Panc1 (cell line): ENCODE measurements at places on chromosomes 11 and 22. TPM values are rescaled to one million over a fixed set of nuclear protein-coding genes. Genes with fewer than 3 reads are reported as not detected.

- no peak for DNase-seq
Observed at GRCh38 chr11:20566591-20567434, 32.6 kb upstream of the SLC6A5 start.

GRCh38 chr11:26753723-26754504, 32.1 kb upstream of the SLC5A12 start:
- peak; percentile 13 for DNase-seq

- DNase-seq = peak; percentile 51
Observed at GRCh38 chr11:355581-356458, 13.5 kb upstream of the B4GALNT4 start.

- no peak for DNase-seq
Observed at GRCh38 chr11:2766166-2766565, 66.4 kb upstream of the KCNQ1OT1 start.

DNA sequence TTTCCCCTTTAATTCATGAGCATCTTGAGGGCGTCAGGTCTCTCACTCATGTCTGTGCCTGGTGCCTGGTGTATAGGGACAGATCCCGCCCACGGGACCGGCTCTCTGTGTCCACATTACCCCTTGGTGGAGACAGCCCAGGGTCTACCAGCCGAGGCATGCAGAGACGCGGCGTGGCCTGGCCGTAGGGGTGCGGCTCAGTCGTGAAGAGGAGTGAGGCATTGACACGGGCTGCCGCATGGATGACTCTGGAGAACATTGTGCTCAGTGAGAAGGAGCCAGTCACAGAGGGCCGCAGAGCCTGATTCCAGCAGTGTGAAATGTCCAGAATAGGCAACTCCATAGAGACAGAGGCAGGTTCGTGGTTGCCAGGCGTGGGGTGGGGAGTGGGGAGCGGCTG, 209.8 kb downstream of the TBC1D22A start:
- DNase-seq = no peak

- no peak for DNase-seq
Observed at GRCh38 chr11:46119352-46120216, 1.7 kb downstream of the PHF21A start.

DNA sequence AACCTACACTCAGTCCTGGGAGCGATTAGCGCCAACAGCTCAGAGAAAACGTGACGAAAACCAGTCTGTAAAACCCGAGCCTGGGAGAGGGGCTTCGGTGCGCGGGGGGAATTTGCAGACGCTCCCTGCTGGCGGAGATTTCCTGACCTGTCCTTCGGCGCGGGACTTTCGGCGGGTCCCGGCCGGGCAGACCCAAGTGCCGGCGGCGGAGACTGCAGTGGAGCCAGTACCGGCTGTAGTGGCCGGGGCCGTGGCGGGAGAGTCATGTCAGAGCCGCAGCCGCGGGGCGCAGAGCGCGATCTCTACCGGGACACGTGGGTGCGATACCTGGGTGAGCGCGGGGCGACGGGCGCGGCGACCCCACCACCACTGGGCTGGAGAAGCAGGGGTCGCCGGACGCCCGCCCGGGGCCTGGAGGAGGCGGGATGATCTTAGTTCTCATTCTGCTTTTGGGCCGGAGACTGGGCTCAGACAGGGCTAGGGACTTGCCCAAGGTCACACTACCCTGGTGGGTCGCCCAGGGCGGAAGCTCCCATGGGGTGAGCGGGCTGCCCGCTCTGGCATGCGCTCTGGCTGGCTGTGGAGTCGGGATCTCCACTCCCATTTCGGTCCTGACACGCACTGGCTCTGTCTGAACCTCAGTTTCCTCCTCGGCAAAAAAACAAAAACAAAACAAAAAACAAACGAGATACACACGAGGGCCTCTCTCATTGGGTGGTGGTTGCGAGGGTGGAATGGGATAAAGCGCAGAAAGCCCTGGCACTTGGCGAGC, at the start of gene MTFP1:
Gene MTFP1 (plus strand): TSS at position 153 of the 772 bp plus-strand sequence. CDS start 112 bp downstream, at position 265.
- DNase-seq = no peak

- DNase-seq = no peak
Observed at GRCh38 chr11:78606667-78607066, 32.0 kb upstream of the NARS2 start.

DNA sequence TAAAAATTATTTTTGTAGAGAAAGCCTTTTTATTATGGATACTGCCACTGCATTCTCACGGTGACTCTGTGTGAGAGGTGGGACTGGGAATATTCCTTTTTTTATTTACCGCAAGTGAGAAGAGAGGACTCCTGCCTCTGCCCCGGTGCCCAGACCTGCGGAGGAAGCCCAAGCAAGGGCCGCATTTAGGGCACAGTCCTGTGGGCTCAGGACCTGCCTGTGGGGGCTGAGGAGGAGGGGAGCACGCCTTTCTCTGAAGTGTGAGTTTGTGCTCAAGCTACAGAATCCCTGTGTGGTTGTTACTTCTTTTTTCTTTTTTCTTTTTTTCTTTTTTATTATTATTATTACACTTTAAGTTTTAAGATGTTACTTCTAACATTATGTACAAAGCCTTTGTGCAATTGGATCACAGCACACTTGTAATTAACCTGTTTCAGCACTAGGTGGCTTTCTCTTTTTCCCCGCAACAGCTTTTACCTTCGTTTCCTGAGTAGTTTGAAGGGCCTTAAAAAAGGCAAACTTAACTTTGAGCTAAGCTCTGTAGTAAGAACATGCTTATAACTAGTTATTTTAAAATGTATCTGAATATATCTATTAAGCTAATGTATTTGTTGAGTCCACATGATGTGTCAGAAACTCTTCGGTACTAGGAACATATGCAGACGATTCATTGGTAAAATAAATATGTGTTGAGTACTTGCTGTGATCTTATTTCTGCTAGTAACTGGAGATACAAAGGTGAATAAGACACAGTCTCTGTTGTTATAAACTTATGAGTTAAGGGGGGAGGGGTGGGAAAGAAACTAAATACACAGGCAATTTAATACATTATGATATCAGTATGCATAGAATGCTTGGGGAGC, 18.3 kb downstream of the AMOTL1 start:
- DNase-seq = no peak

DNA sequence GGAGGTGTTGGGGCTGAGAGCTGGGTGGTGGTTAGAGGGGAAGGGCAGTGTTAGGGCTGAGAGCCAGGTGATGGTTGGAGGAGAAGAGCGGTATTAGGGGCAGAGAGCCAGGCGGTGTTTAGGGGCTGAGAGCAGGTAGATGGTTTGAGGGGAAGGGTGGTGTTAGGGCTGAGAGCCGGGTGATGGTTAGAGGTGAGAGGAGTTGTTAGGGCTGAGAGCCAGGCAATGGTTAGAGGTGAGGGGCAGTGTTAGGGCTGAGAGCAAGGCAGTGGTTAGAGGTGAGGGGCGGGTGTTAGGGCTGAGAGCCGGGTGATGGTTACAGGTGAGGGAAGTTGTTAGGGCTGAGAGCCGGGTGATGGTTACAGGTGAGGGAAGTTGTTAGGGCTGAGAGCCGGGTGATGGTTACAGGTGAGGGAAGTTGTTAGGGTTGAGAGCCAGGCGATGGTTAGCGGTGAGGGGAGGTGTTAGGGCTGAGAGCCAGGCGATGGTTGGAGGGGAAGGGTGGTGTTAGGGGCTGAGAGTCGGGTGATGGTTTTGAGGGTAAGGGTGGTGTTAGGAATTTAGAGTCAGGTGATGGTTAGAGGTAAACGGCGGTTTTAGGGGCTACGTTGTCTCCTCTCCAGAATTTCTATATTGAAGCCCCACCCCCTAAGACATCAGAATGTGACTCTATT, 230.0 kb upstream of the TBCEL start:
- no peak for DNase-seq

DNA sequence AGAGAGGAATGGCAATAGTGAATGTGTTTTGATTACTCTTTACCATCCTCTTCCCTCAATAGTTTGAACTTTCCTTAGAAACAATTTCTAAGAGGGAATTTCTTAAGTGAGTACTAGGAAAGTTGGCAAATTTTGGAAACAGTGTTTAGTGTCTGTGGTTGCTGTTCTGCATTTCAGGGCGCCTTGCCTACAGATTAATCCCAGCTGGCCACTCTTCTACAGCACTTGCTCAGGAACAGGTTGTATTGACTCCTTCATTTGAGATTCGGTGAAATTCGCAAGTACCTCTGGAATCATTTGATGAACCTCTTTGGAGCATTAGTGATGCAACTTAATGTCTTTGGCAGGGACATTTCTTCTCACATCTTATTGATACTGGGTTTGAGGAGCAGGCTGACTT, 28.3 kb downstream of the JAM3 start:
- no peak for DNase-seq

GRCh38 chr11:1719781-1720180, 22.8 kb downstream of the KRTAP5-6 start:
- DNase-seq = no peak

DNA sequence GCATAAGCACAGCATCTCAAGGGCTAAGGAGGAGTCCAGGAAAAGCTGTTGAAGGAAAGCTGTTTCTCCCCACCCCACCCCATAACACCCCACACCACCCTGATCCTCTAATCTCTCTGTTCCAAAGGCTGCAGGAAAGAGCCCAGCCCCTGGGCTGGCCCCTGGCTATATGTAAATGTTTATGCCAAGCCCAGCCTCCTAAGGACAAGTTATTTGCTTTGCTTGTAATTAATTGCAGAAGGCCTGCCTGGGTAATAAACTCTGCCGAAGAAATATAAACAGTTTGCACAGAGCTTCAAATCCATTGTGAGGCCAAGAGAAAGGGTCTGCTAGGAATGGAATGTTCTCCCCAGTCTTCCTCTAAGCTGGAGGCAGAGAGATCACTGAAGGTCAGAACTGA, 21.2 kb downstream of the ARRB1 start:
- no peak for DNase-seq

DNA sequence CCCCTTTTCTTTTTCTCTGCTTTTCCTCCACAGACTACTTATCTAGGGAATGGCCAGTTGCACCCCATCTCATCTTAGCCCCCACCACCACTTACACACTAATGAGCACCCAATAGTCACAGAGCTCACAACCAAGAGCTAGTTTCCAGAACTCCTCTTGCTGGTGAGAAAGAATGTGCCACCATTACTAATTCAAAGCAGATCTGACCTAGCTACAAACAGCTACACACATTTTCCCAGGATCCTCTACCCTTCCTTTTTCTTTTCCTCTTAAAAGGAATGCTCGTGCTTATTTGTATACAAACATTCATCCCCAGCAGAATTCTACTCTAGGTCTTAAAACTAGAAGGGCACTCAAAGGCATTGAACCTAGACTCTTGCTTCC, 136.8 kb downstream of the CD44 start:
- no peak for DNase-seq

DNA sequence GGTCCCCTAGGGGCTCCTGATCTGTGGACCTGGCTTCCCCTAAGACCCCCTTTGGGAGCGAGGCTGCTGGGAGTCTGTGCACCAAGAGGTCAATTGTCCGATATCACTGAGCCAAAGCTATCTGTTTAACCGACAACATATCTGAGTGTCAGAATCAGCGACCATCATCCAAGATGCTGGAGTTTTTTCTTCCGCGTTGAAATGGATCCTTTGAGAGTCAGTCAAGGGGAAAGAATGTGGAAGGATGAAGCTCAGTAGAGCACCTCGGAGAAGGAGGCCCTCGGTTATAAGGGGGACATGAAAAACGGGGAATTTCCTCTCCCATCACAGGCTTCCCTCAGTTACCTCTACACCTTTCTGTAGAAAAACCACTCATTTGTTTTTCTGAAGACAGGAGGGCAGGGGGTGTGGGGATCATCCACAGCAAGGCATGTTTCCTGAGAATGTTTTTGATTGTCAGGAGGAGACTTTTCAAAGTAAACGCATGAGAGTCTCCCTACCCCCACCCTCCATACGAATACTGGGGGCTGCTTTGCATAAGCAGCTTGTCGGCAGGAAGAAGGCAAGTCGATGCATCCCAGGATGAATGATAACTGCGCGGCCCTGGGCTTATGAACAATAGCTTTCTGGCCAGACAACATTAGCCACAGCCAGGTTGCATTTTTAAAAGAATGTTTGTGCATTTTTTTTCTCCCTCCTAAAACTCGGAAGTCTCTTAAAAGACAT, 37.7 kb upstream of the CCND1 start:
- no peak for DNase-seq

DNA sequence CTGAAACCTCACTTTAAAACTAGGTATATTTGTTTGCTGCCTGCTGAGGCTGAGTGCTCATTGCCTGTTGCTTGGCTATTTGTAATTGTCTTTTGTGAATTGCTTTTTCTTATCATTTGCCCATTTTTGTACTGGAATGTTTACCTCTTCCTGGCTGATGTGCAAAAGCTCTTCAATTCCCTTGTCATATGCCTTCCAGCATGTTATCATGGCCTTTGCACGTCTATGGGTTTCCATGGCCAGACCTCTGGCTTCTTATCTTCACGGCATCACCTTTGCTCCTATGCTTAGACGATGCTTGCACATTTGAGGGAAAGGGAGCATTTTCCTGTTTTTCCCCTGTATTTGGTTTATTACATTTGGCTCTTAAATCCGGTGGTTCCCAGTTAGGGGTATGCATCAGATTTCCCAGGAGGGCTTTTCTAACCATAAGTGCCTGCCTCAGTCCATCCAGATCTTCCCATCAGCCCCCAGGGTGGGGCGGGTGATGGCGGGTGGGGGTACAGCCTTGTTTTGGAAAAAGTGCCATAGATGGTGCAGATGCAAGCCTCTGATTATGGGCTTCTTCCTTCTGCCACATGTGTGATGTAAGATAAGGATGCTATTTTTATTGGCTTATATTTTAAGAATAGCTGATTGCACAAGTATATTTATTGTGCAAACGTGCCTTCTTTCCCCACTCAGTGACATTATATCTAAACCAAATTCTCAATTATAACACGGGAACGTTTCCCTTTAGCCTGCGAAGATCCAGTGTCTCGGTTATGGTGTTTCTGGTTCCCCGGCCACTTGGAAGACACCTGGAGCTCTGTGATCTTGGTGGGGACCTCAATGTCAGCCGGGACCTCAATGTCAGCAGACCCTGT, 70.6 kb upstream of the SEPTIN5 start:
- no peak for DNase-seq

DNA sequence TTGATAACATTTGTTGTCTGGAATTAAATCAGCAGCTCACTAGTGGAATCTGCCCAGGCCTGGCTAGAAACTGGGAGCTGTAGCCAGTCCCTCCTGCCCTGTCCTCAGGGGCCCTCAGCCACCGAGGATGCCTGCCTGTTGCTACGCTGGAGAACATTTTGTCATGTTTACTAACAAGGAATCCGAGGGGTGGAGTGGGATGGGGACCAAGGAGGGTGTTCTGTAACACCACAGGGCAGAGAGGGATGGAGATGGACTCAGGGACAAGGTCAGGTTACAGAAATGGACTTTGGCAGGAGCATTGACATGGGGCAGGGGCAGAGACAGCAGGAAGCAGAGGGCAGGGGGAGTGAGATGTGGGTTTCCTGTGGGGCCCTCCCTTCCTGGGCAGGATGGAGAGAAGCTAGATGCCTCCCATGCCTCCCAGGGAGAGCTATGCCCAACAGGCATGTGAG, 45.8 kb upstream of the AMPD3 start:
- no peak for DNase-seq

The HTR3A gene
- total RNA-seq = 0.21 TPM

The SCARF2 gene
- total RNA-seq = 3.2 TPM

The LINC01488 gene
- total RNA-seq = not detected

The DEUP1 gene
- not detected for total RNA-seq

The CDC42BPG gene
- 4.1 TPM for total RNA-seq

The CLNS1A gene
- total RNA-seq = 117 TPM

The ALDH3B1 gene
- total RNA-seq = 18.3 TPM
